Epithelial cell of umbilical artery (primary cell): ENCODE measurements at places on chromosomes 5 and 9. TPM values are rescaled to one million over a fixed set of nuclear protein-coding genes. Genes with fewer than 3 reads are reported as not detected.

Gene DOLK
- 29.6 and 46.4 TPM in 2 replicates for total RNA-seq

Gene CKMT2
- total RNA-seq = under 0.01 TPM in 1 of 2 replicates, not detected in the other

Gene PCSK1
- 0.32 and 0.61 TPM in 2 replicates for total RNA-seq

Gene CCDC192
- not detected in 2 replicates for total RNA-seq

Gene NR5A1
- total RNA-seq = not detected in 2 replicates

Gene SKIC3
- total RNA-seq = 123 and 134 TPM in 2 replicates
